ENCODE measurements at places on chromosomes 3 and 15.

GRCh38 chr15:70083418-70083817 lies 14.3 kb downstream of the TLE3 start:
- no peak for DNase-seq

DNA sequence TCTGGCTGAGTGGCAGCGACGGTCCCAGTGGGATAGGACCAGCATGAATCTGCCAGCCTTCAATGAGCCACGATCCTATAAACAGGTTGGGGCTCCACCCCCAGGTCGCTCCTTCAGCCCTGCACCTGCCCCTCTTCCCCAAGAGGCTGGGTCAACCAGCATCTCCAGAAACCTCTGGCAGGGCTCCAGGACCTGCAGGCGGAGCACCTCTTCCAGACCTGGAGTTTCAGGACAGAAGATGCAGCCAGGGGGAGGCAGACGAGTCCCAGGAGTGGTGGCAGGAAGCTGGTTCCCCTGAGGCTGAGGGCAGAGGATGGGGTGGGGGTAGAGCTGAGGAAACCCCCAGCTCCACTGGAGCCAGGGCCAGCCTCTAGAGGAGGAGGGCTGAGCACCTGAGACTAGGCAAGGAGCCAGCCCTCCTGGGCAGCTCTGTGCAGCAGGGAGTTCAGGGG lies at the start of gene PLA2G4D:
TSS of gene PLA2G4D (minus strand) at position 51 of the 452 bp plus-strand sequence. CDS start 103 bp downstream, outside the sequence.
- DNase-seq = no peak

GRCh38 chr3:17752436-17752835 lies 10.0 kb upstream of the TBC1D5 start:
- no peak for DNase-seq

- DNase-seq = no peak
These were observed 269.7 kb upstream of the ATP10A start for GRCh38 chr15:26132811-26133210.

DNA sequence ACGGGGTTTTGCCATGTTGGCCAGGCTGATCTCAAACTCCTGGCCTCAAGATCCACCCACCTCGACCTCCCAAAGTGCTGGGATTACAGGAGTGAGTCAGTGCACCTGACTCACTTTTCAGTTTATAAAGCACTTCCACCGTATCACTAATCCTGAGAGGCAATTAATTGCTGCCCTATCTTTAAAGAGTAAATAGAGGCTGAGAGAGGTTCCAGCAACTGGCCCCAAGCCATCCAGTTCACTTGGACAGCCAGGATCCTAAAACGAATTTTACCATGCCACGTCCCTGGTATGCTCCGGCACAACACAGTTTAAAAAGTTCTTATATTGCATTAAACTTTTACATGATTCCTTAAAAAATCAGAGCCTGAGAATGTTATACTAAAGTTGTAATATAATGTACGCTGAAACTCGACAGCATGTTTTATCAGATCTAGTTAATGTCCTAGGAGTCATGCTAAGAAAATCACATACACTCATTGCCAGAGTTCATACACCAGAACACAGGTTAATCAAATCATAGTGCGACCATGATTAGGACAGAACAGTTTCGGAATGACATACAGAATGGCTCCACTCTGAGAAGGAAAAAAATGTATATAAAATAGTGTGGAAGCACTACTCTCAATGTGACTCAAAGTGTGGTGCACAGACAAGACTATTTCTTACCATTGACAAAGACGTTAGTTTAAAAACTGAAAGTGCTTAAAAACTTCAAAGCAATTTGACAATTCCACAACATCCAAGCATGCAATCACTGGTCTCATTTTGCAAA lies 125.4 kb downstream of the ULK4 start:
- no peak for DNase-seq
